ENCODE measurements at places on chromosomes 11 and 22.

GRCh38 chr11:117903505-117904382 lies 25.5 kb downstream of the TMPRSS13 start:
- no peak for DNase-seq

DNA sequence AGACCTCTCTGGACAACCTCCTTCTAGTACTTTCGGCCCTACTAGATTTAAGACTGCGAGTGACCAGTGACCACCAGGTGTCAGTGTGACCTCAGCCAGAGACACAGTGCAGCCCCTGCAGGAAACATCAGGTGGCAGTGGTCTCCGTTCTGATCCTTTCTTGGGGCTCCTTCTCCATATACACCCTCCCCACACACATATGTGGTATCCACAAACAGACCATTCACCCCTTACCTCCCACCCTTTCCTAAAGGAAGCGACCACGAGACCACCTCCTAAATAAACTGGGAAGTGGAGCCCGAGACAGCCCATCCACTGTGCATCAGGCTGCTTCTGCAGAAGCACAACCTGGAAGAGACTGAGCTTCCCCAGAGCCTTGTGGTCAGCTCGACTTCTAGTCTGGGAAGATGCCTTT lies 38.5 kb upstream of the CYP2D6 start:
- peak; percentile 73 for DNase-seq

DNA sequence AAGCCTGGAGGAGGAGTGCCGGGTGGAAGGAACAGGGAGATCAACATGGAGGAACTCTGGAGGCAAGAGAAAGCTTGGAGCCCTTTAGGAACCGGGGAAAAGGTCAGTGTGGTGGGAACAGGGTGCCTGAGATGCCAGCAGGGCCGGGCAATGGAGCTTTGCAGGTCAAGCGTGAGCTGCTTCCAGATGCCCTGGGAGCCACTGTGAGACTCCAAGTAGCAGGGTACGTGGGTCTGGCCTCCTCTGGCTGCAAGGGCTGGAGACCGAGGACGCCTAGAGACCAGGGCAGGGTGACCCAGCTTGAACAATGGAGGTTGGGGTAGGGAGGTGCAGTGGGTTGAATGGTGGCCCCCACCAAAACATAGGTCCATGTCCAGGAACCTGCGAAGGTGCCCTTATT lies 15.6 kb upstream of the EMID1 start:
- no peak for DNase-seq

GRCh38 chr11:8033305-8034105 lies 46.4 kb downstream of the EIF3F start:
- peak; percentile 50 for DNase-seq

DNA sequence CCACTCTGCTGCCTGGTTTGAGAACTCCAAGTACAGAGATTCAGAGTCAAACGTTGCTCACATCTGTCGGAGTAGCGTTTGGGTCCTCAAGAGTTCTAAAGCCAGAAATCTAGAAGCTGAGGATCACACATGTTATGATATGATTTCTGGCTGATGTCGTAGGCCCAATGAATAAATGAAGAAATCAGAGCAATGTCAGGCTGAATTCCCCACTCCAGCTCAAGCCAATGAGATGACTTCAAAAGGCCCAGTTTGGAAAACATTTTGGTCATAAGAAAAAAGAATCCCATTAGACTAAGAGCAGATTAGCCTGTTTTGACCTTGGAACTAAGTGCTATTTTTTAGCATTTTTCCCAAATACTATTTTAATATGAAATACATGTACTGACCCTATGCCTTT lies 106.7 kb downstream of the ETS1 start:
- DNase-seq: no peak

DNA sequence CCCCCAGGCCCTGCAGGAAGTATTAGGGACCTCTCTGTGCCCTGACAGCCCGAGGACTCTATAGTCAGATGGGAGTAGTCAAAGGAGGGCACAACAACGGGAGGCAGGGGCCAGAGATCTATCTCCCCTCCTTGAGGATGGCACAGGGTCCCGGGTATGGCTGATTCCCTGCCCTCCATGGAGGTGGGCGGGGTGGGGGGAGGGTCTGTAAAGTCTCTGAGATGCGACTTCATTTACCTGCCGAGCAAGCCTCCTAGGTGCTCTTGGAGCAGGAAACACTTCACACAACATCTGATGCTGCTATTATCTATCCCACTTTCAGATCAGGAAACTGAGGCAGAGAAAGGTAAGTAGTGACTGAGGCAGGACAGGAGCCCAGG lies 769 bp upstream of the CDC42EP1 start:
- no peak for DNase-seq

DNA sequence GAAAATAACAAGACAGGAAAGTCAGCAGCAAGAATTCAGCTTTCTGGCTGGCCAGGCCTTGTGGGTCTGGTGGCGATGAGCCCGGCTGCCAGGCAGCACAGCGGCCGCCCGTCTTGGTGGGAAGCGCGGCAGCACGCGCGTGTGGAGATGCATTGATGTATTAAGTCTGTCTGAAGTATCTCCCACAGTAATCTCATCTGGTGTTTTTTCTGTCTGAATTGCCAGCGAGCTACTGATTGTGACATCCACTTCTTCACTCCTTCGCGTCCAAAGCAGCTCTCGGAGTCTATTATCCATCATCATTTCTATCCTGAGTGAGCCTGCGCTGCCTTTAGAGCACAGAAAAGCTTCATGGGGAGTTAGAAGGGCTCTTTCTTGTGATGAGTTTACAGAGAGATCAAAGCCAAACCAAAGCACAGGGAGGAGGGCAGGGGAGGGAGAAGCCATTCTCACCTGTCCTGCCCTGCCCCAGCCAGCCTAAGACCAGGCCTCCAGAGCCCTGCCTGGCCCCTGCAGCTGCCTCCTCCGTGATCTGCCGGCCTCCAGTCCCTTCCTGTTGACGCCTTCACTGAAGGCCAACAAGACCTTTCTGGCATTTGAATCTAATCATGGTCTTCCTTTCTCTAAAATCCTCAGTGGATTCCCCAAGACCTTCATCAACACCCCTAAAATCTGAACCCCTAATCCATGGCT lies 1419.0 kb downstream of the TBC1D22A start:
- no peak for DNase-seq

GRCh38 chr11:10930972-10931760 lies 73.3 kb upstream of the ZBED5 start:
- DNase-seq: peak; percentile 11

DNA sequence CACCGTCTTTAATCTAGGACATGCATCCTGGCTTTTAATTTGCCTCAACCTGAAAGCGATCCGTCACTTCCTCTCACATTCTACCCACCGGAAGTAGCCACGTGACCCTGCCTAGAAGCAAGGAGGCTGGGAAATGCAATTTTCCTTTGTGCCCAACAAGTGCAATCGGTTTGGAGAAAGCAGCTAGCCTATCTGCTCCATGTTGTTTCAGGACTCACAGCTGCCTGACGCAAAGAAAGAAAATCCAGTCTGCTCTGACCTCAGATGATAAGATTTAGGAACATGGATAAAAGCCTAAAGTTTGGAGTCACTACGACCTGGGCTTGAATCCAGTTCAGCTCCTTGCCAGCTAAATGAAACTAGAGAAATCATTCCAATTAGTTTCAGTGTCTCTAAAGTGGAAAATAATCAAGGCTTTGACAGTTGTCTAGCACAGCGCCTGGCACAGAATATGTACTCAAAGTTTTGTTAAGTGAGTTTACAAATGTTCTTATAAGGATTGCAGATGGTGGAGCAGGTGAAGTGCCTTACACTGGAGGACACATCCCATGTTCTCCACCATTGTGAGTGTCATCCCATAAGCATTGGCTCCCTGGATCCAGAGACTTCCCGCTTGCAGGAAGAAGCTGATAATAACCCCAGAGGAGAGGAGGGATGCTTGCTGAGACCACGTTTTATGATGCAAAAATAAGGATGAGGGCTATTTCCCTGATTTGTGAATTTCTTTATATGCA lies 553.7 kb downstream of the MN1 start:
- no peak for DNase-seq

DNA sequence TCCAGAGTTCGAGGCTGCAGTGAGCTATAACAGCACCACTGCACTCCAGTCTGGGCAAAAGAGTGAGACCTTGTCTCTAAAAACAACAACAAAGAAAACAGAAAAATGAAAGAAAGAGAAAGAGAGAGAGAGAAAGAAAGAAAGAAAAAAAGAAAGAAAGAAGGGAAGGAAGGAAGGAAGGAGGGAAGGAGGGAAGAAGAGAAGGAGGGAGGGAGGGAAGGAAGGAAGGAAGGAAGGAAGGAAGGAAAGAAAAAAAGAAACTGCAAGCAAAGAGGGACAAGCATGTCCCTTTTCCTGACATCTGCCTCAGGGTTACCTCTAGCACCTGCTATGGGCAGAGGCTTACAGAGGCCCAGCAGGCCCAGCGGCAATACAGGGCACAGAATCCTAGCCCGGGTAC lies 475.0 kb downstream of the MIAT start:
- no peak for DNase-seq

DNA sequence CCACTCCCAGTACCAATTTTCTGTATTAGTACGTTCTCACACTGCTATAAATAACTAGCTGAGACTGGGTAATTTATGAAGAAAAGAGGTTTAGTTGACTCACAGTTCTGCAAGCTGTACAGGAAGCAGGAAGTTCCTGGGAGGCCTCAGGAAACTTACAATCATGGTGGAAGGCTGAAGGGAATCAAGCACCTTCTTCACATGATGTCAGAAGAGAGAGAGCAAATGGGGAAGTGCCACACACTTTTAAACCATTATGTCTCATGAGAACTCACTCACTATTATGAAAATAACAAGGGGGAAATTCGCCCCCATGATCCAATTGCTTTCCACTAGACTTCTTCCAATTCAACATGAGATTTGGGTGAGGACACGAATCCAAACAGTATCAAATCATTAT lies 271.4 kb downstream of the ETS1 start:
- no peak for DNase-seq
